AML-193 (cell line): ENCODE measurements at places on chromosomes 7 and 10.
A peak's percentile ranks its signal among the peaks of the same experiment; 100 is the strongest.

GRCh38 chr10:92011560-92012214 lies 88.1 kb downstream of the BTAF1 start:
- DNase-seq = no peak

- DNase-seq = peak; percentile 46
Measured at GRCh38 chr10:126130271-126130710, 233.9 kb downstream of the FANK1 start.

DNA sequence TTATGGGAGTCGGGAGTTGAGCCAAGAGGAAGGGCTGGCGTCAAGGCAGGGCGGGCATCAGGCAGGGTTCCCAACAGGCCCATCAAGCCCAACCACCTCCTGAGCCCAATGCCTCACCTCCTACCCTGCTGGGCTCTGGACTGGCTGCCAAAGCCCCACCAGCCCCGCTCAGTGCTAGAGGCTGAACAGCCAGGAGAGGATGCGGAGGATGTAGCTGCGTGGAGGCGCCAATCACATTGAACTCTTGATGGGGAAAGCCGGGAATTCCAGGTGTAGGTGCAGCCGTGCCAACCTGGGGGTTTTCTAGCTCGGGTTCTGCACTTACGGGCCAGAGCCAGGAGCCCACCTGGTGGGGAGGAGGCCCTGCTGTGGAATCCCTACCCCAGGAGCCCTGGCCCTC lies 12.9 kb downstream of the ATP5MF start:
- DNase-seq = no peak

DNA sequence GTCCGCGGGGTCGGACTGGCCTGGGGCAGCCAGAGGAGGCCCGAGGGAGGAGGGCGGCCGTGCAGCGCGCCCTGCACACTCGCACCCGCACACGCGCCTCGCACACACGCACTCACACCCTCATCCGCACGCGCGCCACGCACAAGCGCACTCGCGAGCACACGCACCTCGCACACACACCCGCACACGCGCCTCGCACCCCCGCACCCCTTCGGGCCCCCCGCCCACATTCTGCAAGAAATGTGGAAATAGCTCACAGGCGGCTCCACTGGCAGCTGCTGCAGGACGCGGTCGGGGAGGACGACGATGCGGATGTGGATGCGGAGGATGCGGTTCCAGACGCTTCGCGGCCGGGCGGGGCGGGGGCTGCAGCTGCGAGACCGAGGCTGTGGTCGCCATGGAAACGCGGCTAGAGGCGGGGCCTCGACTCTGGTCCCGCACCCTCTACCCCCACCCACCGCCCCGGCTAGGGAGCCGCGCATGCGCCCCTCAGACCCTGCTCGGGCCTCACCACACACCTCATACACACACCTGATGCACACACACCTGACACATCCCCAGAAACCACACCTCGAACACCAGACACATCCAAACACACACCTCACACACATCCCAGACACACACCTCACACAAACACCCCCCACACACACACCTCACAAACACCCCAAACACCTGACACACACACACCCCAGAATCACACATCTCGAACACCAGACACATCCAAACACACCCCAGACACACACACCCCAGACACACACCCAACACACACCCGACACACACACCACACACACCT lies at the start of gene CALY:
TSS of gene CALY (minus strand) at position 320 of the 793 bp plus-strand sequence. CDS start 7,907 bp downstream, outside the sequence.
- no peak for DNase-seq

DNA sequence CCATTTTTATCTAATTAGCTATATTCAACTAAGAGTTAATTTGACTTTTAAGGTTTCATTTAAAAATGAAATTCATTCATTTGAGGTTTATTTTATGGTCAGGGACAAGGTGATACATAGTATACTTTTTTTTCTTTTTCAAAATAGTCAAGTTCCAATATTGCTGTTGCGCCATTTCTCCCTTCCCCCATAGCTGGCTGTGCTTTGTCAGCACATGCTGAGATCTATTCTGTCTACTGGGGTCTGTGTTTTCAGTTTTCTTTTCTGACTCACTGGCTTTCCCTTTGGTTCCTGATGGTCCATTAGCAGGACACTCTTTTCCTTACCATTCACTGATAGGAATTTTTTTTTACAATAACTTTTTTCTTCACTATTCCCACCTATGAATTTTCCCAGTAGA lies 336.4 kb upstream of the TMEM229A start:
- DNase-seq = no peak
